ENCODE measurements at places on chromosomes 5 and 9. TPM values are rescaled to one million over a fixed set of nuclear protein-coding genes. Genes with fewer than 3 reads are reported as not detected.

GRCh38 chr9:134408939-134409737 is 82.9 kb downstream of the RXRA start:
- DNase-seq = no peak

DNA sequence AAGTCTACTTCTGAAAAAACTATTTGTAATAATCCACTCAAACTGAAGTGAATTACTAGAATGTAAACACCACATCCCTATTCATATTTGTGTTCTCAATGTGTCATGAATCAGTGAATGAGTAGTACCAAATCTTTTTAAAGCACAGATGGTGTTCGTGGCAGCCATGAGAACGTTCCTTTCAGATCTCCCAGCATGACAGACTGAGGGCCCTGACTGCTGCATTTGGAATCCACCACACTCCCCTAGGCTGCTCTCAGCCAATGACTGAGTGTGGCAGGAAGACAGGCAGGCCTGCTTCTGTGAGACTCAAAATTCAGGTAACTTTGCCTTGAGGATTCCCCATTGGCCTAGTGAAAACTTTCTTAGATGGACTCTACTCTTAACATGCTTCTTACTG is 10.9 kb upstream of the JMY start:
- no peak for DNase-seq

DNA sequence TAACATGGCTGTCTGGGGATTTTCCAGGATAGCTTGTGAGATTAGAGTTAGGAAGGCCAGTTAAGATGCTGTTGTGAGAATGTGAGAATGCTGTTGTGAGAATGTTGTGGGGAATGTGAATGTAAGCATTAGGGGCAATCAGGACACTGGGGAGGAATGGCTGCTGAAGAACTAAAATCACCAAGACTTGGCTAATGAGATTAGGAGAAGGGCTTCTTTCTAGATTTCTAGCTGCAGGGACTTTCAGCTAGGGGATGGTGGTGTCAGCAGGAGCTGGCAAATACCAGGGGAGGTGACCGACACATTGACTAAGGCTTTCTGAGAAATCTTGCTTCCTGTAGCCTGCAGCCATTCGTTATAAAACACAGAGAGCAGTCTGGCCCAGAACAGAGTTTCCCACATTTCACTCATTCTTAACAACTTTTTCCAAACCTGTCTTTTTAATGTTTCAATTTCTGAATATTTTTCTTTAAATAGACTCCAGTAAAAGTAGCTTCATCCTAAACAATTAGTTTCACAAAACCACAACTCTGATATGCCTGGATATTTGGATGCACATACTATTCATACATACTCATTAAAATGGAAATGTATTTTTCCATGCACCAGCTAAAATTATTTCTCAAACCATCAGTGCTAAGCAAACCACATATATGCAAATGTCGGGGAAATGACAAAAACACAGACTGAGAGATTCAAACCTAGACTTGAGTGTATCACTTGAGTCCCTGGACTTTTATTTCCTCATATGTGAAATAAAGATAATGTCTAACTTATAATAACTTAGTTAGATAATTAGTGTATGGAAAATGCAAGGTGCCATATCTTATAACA is 89.3 kb upstream of the TNC start:
- no peak for DNase-seq

MRNIP gene
- 20.3 TPM for total RNA-seq

DNA sequence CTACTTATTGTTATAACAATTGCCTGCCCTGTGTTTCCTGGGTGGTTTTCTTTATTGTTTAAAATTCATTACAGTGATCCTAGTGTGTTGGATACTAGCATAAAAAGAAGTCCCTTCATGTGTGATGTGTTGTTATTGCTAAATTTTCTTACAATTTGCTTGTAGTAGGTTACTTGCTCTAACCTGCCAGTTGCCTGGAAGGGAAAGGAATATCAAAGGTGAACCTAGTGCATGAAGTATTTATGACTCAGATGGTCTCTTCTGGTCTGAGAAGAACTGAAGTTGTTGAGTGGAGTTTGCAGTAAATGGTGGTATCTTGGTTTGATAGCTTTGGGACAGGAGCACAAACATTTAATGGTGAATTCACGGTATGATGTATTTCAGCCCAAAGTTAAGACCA is 58.0 kb downstream of the SH3GL2 start:
- no peak for DNase-seq

DNA sequence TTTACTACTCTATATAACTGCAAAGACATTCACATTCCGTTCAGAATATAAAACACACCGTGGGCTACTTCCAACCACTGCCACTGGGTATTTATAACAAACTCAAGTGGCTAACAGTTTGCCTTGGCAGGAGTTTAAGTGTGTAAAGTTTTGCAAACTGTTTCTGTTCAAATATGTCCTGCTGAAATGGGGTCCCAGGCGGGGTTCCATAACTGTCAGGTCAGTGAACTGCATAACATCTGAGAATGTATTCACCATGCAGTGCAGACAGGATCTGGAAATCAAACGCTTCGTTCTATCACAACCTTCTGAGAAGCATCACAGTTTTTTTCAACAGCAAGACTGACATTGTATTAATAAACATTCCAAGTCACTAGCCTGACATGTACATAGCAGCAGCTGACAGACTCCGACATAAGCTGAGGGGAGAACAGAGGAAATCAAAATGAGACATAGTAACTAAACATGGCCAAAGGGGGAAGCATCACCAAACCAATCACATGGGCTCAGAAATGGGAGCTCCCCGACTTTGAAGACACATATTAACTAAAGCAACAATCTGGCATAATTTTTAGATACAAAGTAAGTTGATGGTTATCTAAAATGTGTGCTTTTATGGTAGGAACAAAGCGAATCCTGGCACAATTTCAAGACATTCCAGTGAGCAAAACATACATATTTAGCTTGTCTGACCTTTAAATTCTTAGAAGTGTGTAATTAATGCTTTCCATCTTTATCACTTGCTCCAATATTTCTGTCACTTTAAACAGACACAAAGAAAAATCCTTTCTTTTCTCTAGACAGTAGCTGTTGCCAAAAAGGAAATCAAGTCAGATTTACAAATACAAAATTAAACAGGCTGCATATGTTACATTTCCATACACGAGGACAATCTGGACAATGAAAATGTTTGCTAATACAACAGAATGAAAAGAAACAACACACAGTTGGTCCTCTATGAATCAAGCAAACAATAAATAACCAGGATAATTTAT is 156.8 kb downstream of the MAPKAP1 start:
- DNase-seq = no peak

GRCh38 chr5:153043886-153044285 is 446.6 kb upstream of the GRIA1 start:
- DNase-seq = no peak

DNA sequence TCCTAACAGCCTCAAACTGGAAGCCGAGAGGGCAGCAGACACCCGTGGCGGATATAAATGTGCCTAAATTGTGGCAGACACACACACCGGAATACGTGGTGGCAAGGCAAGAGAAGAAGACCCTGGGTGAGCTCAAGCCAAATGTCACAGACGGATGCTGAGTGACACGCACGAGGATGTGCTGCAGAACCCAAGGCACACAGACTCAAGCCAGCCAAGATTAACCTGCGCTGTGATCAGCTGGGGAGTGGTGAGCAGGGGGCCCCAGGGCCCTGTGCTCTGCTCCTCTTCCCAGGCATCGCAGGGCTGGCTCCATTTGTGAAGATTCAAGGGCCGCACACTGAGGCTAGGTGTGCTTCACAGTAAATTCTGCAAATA is 16.4 kb downstream of the SEMA4D start:
- no peak for DNase-seq

GRCh38 chr9:113918697-113919350 is 42.7 kb downstream of the ZNF618 start:
- DNase-seq = no peak

DNA sequence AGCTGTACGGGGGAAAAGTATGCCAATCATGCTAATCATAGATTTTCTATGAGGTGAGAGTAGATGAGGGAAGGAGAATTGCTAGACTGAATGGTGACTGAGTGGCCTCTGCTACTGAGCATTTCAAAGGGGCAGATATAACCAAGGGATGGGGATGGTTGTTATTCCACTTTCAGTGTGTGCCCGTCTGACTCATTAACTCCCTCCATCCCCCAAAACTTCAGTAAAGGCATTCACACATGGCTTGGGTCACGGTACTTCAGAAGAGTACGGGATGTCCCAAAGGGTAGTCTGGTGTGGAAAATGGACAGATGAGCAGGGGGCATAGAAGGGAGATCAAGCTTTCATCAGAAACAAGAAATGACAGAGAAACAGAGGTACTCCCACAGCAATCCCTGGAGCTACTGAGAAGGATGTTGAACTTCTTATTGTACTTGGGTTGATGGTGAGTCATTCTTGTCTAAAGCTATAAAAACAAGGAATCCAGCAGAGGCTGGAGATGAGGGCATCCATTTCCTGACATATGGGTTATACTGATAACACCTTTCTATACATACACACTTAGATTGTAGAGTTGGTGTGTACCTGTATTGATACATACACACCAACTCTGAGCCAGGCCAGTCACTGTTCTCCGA is 8.9 kb upstream of the TLE4 start:
- DNase-seq = no peak

GRCh38 chr9:123929177-123929869 is 603 bp downstream of the DENND1A start:
- DNase-seq = no peak

GFI1B gene
- total RNA-seq = not detected

GRCh38 chr9:132168347-132168746 is 6.5 kb downstream of the NTNG2 start:
- DNase-seq = peak; percentile 72

DNA sequence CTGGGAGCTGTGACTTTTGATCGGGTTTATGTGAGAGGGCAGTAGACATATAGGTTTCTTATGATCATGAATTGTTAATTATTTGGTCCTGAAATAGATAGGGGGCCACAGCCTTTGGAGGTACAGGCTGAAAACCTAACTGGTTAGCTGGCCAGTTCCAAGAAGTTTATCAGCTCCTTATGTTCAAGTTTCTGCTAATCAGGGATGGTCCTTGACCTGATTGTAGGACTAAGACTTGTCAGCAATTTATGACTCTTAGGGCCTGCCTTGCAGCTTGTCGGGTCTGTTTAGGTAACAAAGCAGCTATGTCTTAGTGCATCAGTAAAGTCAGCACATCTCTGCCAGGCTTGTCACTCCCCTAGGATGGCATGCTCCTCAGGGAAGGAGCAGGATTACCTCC is 151.8 kb upstream of the RUSC2 start:
- no peak for DNase-seq

ESM1 gene
- not detected for total RNA-seq

DNA sequence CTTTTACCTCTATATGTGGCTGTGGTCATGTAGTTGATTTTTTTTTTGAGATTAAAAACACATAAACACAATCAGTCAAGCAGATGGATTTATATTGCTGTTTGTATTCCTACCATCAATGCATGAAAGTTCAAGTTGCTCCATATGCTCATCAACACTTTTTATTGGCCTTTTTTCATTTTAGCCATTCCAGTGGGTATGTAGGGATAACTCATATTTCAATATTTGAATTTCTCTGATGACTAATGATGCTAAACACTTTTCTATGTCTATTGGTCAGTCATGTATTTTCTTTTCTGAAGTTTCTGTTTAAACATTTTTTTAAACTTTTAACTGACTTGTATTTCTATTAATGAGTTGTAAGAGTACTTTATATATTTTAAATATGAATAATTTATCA is 445.4 kb upstream of the RGMB start:
- no peak for DNase-seq

CCNO gene
- 0.28 TPM for total RNA-seq

GRCh38 chr5:2381070-2381469 is 370.4 kb downstream of the IRX2 start:
- no peak for DNase-seq

TLX3 gene
- total RNA-seq = not detected

NR5A1 gene
- total RNA-seq = not detected

GRCh38 chr5:170268884-170269283 is 28.7 kb downstream of the LCP2 start:
- DNase-seq = no peak

GRCh38 chr5:37722236-37723161 is 117.3 kb downstream of the GDNF start:
- no peak for DNase-seq

DAB2IP gene
- 38.0 TPM for total RNA-seq

ST6GALNAC4 gene
- total RNA-seq = 31.7 TPM

DNA sequence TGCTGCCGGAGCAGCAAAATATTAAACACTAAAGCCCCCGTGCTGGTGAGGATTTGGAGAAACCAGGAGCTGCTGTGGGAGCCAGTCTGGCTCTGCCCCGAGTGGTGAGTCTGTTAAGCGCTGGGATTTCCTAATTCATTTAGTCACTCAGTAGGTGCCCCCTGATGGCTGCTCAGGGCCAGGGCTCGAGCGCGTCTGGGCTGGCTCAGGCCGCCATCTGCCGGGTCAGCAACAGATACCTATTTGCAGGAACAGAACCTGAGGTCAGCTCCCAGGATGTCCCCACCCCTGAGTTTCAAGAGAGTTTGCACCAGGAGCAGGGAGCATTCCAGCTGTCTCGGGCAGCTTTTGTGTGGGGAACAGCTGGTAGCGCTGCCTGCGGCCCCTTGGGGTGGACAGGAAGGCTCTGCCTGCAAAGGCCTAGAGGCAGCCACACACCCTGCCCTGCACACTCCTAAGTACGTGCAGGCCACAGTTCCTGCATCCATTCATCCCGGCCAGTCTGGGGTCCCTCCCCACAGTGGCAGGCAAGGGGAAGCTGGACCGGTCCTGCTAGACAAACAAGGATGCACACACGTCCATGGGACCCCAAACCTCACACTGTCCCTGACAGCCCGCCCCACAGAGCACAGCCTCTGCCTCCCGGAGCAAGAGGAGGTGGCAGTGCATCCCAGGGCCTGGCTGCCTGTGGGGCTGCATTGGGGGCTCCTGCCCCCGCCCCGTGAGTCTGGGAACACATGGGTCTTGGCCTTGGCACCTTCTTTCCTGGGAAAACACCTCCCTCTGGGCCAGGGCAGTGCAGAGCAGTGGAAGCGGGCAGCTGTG is 83.7 kb downstream of the ADAMTS2 start:
- peak; percentile 68 for DNase-seq

ELP1 gene
- total RNA-seq = 22.1 TPM

DNA sequence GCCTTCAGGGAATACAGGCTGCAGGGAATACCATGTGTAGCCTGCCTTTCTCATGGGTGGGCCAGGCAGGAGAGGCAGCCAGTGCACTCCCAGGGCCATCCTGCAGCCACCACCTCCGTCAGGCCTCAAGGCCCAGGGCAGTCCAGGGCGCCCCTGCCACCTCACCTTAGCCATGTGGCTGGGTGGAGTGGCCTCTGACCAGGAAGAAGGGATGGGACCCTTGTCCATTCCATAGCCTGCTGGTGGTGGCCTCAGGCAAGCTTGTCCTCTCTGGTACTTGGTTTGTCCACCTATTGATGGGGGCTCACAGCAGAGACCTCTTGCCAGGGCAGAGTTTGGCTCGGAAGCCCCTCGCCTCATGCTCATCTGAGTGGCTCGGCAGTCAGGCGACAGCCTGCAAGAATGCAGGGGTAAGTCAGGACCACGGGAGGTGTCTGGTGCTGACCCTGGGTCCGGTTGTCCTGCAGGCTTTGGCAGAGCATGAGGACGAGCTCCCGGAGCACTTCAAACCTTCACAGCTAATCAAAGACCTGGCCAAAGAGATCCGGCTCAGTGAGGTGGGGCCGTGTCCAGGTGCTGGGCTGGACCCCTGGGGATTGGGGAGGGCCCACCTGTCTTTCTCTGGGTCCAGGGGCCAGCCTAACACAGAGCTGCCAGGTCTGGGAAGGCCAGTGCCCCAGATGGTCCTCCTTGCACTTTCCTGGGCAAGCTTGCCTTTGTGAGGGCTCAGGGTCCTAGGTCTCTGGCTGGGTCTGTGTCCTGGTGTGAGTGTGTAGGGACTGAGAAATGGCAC is 82.9 kb downstream of the PHF2 start:
- DNase-seq = no peak

TNFSF8 gene
- 0.22 TPM for total RNA-seq
